ENCODE measurements at places on chromosomes 5 and 9.

DNA sequence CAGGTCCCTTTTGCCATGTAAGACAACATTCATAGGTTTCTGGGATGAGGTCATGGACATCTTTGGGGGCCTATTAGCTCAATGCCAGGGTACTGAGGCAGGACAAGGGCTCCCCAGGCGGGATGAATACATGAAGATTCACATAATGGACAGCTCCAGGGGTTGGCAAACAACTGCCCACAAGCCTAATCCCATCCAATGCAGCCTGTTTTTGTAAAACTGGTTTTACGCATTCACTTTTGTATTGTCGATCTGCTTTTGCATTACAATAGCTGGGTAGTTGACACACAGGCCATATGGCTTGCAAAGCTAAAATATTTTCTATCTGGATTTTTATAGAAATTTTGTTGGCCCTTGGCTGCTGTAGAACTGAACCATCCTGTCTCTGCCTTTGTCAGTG lies 248.5 kb upstream of the PANK3 start:
- DNase-seq, result no peak

DNA sequence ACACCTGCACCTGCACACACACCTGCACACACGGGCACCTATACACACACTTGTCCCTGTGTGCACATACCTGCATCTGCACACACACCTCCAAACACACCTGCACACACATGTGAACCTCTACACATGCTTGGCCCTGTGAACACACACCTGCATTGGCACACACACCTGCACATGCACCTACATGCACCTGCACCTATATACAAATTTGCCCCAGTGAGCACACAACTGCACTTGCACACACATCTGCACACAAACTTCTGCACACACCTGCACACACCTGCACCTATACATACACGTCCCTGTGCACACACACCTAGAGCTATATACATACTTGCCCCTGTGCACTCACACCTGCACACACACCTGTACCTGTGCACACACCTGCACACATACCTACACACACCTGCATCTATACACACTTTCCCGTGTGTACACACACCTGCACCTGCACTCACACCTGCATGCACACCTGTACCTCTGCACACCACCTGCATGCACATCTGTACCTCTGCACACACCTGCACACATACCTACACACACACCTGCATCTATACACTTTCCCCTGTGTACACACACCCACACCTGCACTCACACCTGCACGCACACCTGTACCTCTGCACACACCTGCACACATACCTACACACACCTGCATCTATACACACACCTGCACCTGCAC lies 21.5 kb upstream of the LPCAT1 start:
- DNase-seq, result no peak

DNA sequence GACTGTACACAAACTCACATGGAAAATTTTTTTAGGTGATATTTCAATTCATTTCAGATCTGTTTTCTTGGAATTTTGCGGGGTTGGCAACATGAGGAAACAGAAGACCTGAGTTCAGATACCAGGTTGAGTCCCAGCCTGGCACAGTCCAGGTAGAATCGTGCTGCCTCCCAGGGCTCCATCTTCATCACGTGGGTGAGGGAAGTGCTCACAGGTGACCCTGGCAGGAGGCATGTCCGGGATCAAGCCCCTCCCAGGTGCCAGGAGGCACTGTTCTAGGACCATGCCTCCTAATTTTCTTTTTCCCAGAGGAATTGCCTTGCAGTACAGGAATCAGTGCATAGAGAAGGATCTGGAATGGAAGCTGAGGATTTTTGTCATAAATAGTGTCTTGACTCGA lies 318.3 kb upstream of the IRX4 start:
- DNase-seq, result no peak

- DNase-seq, result no peak
These were observed 61.4 kb upstream of the NFIL3 start for GRCh38 chr9:91485006-91485405.

DNA sequence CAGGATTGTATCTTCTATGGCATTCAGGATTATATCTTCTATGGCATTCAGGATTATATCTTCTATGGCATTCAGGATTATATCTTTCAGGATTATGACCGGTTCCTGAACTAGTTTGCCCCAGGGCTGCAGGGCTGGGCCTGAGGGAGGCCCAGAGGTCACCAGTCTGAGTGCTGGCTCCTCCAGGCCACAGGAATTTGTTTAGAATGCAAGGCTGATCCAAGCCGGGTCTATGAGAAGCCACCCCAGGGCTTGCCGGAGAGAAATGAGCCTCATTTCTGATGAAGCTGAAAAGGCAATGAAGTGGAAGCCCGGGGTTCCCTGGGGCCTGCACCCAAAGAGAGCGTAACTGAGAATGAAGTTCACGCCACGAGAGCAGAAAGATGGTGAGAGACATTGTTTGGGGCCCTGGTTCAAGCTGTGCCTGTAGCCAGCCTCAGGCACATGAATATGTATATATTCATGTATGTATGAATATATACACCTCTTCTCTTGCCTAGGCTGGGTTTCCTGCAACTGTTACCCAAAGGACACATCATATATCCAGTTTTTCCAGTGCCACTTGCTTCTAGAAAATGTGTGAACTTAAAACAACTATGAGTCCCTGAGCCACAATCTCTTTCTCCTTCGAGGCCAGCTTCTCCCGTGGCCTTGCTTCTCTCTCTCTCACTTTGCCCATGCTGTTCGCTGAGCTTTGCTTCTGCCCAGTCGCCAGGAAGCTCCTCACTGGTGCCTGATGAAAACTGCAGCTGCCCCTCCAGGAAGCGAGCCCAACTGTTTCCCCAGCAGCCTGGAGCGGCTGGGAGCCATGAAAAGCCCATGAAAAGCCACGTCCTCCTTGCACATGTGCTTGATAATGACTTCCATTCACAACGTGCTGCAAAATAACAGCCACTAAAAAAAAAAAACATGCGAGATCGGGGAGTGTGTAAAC lies 62.3 kb downstream of the GTF3C4 start:
- no peak for DNase-seq

DNA sequence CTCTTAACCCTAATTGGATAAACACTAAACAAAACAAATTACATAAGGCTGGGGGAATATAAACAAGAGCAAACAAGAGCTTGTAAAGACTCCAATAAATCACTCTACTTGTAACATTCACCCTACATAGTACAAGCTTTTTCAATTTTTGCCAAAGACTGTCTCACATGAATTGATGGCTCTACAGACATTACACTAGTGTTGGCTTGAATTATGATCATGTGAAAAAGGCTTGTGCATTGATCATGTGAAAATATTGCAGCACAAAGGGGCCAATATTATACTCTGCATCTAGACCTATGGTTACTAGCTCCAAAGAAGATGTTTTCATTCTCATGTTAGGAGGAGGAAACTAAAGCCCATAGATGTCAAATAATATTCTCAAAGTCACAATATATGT lies 212.6 kb downstream of the MCTP1 start:
- no peak for DNase-seq

DNA sequence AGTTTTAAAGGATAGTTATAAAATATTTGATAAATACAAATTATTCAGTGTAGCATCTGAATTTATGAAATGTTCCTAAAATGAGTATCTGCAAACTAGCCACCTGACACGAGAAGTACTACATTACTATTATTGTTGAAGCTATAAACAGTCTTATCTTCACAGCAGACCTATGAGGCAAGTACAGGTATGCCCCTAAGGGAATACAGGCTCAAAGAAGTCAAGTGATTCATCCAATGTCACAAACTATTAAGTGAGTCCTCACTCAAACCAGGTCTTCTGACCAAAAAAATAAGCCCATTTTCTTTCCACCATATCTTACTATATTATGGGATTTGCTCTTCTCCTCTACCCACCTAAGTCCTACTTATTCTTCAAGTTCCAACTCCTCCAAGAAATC lies 28.7 kb downstream of the STRBP start:
- DNase-seq, result no peak

DNA sequence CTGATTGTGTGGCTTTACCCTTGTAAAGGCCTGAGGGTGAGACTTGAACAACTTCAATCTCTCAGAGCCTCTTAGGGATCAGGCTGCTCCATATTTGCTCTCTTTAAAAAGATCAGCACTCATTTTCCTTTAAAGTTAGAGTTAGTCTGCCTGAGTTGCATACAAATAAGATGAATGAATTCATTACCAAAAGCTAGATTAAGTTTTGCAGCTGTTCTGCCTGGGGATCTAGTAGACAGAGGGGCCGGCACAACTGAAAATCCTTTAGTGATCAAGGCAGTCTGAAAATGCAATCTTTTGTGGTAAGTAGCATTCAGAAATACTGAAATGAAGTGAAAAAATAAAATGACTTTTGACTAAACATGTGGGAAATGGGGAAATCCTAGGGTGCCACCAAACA lies 264.0 kb downstream of the MAN2A1 start:
- no peak for DNase-seq

- DNase-seq, result no peak
These were observed 43.2 kb downstream of the KCNT1 start for GRCh38 chr9:135745189-135745588.

DNA sequence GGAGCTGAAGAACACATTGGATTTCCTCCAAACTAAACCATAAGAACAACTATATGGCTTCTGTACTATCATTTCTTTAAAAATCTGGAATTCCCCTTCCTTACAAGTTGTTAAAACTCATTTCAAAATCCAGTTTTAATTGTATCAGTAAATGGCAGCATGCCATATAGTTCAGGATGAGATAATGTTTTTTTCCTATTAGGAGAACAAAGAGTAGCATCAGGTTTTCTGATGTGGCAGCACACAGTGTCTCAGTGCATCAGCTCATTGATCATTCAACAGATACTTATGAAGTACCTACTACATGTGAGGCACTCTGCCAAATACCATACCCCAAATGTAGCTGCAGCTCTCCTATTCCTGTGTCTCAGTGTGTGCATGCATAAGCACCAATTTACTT lies 161.1 kb downstream of the EPB41L4A start:
- DNase-seq, result no peak

- DNase-seq, result no peak
These were observed 92.6 kb downstream of the DPYSL3 start for GRCh38 chr5:147417135-147417813.

- DNase-seq, result no peak
These were observed 385.6 kb downstream of the MLLT3 start for GRCh38 chr9:20236676-20237075.

GRCh38 chr5:90530736-90531487 lies 1.5 kb upstream of the LYSMD3 start:
- no peak for DNase-seq

- no peak for DNase-seq
These were observed 98.7 kb downstream of the ZNF462 start for GRCh38 chr9:106961623-106962022.

GRCh38 chr9:81031422-81032029 lies 657.8 kb downstream of the TLE1 start:
- no peak for DNase-seq

GRCh38 chr5:37071901-37072581 lies 177.1 kb downstream of the CPLANE1 start:
- DNase-seq, result no peak

DNA sequence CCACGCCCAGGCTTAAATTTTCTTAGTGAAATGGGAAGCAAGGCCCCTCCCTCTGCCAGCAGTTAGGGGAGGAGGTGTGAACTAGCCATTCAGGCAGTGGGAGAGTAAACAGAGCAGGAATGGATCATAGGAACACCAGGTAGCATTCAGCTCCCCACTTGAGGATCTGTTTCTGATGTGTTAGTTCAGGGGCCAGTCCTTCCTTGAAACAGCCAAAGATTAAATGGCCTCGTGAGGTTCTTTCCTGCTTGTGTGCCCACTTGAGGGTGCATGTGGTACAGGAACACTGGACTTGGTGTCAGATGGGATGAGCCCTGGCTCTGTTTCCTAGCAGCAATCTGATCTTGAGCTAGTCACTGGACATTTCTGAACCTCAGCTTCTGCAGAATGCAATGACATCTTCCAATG lies 21.2 kb downstream of the FAXDC2 start:
- no peak for DNase-seq
